ENCODE measurements at places on chromosomes 16 and 17. TPM values are rescaled to one million over a fixed set of nuclear protein-coding genes. Genes with fewer than 3 reads are reported as not detected.
A peak's percentile ranks its signal among the peaks of the same experiment; 100 is the strongest.

DEXI gene
- total RNA-seq, result 41.3 TPM

DNA sequence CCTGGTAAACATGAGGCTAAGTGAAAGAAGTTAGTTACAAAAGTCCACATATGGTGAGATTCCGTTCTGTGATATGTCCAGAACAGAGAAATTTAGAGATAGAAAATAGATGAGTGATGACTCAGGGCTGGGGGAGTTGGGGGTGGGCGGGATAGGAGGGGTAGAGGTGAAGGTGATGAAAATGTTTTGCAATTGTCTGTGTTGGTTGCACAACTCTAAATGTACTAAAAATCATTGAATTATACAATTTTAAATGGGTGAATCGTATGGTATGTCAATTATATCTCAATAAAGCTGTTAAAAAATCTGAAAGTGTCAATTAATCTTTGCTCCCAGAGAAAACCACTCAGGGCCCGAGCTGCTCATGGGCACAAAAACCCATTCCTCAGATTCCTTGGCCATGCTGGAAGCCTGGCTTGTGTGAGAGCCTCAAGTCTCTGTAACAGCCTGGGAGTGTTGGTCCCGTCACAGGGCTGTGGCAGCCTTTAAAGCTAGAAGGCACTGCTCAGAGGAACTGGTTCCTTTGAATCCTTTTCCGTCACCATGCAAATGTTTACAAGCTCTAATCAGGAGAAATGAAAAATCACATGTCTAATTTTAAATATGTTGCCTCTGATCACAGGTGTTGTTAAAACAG lies 225.3 kb downstream of the WWOX start:
- no peak for DNase-seq

DNA sequence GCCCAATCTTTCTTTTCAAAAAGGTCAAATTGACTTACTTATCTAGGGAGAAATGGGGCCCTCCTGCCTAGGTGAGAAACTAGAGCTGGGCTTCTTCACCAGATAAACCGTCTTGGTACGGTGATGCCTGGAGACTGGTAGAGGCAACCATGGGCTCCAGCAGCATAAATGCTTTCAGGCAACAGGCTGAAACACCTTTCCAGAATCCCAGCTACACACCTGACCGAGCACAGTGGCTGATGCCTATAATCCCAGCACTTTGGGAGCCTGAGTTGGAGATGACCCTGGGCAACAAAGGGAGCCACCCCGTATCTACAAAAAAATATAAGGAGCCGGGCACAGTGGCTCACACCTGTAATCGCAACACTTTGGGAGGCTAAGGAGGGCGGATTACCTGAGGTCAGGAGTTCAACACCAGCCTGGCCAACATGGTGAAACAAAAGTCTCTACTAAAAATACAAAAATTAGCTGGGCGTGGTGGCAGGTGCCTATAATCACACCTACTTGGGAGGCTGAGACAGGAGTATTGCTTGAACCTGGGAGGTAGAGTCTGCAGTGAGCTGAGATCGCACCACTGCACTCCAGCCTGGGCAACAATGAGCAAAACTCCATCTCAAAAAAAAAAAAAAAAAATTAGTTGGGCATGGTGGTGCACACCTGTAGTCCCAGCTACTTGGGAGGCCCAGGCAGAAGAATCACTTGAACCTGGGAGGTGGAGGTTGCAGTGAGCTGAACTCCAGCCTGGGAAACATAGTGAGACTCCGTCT lies 8.0 kb downstream of the TRAF4 start:
- no peak for DNase-seq

C17orf113 gene
- total RNA-seq, result 1.6 TPM

PLEKHG4 gene
- 6.7 TPM for total RNA-seq

GRCh38 chr16:76486740-76487139 lies 209.5 kb downstream of the CNTNAP4 start:
- no peak for DNase-seq

DNA sequence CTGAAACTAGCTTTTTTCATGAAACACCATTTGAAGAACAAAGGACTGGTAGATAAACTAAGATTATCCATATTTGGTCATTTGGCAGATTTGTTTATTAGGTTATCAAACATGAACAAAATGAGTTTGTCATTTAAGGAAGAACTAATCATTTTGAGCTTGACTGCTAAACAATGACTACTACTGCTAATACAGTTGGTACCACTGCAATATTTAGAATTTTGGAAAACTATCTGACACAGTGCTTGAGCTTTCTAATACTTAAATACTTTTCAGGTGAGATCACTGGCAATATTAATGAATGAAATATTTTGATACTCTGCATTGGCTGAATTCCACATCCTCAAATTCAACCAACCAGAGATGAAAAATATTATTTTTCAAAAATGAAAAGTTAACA lies 47.2 kb downstream of the MED13 start:
- DNase-seq, result no peak

CDR2L gene
- total RNA-seq, result 83.8 TPM

GRCh38 chr17:16379654-16380053 lies 1.2 kb upstream of the UBB start:
- no peak for DNase-seq

NXPH3 gene
- 2.9 TPM for total RNA-seq

NOTUM gene
- total RNA-seq, result 1.3 TPM

- no peak for DNase-seq
Measured at GRCh38 chr17:51765282-51766135, 393.0 kb downstream of the CA10 start.

- DNase-seq, result no peak
Measured at GRCh38 chr17:79946352-79947231, 89.1 kb downstream of the TBC1D16 start.

DNA sequence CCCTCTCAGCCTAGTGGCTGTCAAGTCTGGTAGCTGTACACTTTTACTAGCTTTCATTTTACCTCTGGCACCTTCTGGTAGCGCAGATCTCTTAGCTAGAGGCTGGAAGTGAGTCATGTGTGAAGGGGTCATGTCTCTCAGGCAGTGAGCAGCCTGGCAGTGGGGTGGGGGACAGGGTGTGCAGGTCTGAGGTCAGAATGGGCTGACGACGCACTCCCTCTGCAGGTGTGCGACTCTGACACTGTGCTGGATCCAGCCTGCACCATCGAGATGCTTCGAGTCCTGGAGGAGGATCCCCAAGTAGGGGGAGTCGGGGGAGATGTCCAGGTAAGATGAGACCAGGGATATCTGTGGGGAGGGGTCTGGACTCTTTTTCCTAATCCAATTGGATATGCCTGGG lies 7.8 kb downstream of the HAS3 start:
- DNase-seq, result no peak

CTRL gene
- total RNA-seq, result 1.1 TPM

GRCh38 chr17:72561680-72562079 lies 440.9 kb downstream of the SOX9 start:
- no peak for DNase-seq

- DNase-seq, result no peak
Measured at GRCh38 chr17:68295086-68295485, 3.8 kb downstream of the ARSG start.

- no peak for DNase-seq
Measured at GRCh38 chr17:64051153-64051552, 30.7 kb upstream of the ICAM2 start.

GRCh38 chr16:11105038-11105903 lies 150.7 kb downstream of the SOCS1 start:
- DNase-seq, result peak; percentile 42

- no peak for DNase-seq
Measured at GRCh38 chr17:57152967-57153528, 68.0 kb downstream of the AKAP1 start.

- DNase-seq, result peak; percentile 89
Measured at GRCh38 chr17:3893003-3893719, at the start of gene CAMKK1. TSS of gene CAMKK1 (minus strand) at chr17:3893053. CDS start at chr17:3885687, 7,366 bp downstream.

RHOT1 gene
- total RNA-seq, result 32.4 TPM

GRCh38 chr16:85436636-85437165 lies 176.4 kb upstream of the GSE1 start:
- DNase-seq, result no peak

GRCh38 chr17:62163847-62164246 lies 98.8 kb upstream of the MED13 start:
- DNase-seq, result peak; percentile 91

DNA sequence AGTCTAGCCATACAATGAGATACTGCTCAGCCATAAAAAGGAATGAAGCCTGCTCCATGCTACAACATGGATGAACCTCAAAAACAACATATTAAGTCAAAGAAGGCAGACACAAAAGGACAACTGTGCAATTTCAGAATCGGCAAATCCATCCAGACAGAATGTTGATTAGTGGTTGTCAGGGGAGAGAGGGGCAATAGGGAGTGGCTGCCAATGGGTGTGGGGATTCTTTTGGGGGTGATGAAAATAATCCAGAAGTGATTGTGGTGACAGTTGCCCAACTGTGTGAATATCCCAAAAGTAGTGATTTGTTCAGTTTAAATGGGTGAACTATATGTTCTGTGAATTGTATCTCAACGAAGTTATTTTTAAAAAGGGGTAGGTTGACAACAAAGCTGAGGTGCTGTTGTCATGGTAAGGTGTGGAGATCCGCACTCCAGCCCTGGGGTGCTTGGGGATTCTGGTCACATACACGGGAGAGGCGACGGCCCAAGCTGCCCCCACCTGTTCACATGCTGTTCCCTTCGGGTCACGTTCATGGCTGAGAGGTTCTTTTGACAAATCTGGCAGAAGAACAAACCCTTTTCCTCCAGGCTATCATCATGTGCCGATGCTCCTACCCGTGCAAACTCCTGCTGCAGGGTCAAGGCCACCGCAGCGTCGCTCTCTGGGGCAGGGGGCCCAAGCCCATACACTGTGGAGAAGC lies 9.6 kb downstream of the SLX4 start:
- DNase-seq, result no peak

- DNase-seq, result peak; percentile 68
Measured at GRCh38 chr16:21952040-21952792, 945 bp upstream of the UQCRC2 start.

SNX20 gene
- 4.2 TPM for total RNA-seq

GRCh38 chr16:11011326-11011725 lies 67.0 kb downstream of the CLEC16A start:
- DNase-seq, result no peak

- no peak for DNase-seq
Measured at GRCh38 chr16:1003391-1004347, 22.1 kb downstream of the SOX8 start.

TTYH2 gene
- 6.9 TPM for total RNA-seq

GRCh38 chr17:34782271-34782670 lies 179.0 kb downstream of the CCT6B start:
- DNase-seq, result no peak

GRCh38 chr17:64773386-64773835 lies 111.3 kb upstream of the SMURF2 start:
- no peak for DNase-seq

DNA sequence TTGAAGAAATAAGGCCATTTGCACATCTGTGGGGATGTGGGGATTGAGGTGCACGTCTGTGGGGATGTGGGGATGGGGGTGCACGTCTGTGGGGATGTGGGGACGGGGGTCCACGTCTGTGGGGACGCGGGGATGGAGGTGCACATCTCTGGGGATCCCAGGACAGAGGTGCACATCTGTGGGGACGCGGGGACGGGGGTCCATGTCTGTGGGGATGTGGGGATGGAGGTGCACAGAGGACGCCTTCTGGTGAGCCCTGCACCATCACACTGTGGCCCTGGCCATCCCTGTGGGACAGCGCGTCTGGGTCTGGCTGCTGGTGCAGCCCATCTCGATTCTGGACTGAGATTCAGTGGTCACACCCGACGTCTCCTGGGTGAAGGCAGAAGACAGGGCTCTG lies 161.4 kb downstream of the LAT start:
- DNase-seq, result no peak

HEXD gene
- total RNA-seq, result 55.1 TPM

- DNase-seq, result no peak
Measured at GRCh38 chr16:86289304-86289703, 221.0 kb upstream of the FOXF1 start.

DNA sequence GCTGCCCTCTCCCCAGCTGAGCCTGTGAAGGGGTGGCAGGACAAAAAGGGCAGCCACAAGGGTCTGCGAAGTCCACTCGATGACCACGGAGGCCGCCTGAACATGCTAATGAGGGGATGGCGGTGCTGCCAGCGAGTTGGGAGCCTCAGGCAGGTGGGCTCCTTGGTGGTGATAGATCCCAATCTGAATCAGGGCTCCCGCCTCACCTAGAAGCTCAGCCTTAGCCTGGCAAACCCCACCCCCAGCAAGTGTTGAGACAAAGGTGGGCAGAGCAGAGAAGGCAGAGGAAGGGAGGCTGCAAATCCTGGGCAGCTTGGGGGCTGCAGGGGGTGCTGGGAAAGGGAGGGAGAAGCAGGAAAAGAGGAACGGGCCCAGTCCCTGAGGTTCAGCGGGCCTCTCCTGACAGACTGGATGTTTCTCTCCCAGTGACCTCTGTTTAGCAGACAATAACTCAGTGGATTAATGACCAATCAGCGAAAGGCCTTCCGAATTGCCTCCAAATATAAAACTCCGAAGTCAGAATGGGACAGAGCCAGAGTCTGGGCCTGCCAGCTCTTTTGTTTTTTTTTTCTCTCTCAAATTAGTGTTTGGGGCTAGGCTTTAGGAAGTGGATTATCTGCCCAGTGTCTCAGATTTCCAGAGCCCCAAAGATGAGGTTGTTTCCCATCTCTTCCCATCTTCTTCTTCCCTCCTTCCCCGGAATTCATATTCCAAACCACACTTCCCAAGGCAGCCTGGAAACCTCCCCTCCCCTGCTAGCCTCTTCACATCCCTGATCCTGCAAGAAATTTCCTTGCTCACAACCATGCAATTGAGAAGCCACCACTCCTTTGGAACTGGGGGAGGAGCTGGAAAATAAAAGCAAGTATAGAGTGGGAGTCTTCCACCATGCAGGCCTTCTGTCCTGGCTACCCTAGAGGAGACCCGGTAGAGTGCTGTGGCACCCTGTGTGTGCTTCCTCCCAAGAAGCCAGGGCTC lies 15.2 kb upstream of the HOXB2 start:
- DNase-seq, result no peak

GRCh38 chr16:70713824-70714223 lies 28.0 kb upstream of the MTSS2 start:
- DNase-seq, result no peak
